AG04449 (cell line): ENCODE measurements at places on chromosomes 16 and 17.

- DNase-seq: no peak
These were observed 1.2 kb downstream of the SCPEP1 start for GRCh38 chr17:56979091-56979480.

GRCh38 chr16:12097523-12098428 is 121.2 kb downstream of the SNX29 start:
- no peak for DNase-seq

DNA sequence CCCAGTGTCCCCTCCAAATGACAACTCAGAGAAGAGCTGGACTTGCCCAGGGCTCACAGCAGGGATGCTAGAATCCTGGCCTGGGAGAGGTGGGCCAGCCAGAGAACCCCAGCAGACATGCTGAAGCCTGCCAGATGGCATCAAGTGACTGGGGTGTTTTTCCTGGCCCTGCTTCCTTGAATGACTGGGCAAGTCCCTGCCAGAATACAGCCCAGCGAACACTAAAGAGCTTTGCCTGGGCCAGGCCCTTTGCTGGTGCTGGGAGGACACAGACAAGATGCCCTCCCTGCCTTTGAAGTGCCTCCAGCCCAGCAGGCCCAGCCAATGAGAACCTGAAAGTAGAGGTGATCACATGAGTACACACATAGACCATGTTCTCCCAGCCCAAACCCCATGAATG is 11.5 kb downstream of the ZNF319 start:
- no peak for DNase-seq

DNA sequence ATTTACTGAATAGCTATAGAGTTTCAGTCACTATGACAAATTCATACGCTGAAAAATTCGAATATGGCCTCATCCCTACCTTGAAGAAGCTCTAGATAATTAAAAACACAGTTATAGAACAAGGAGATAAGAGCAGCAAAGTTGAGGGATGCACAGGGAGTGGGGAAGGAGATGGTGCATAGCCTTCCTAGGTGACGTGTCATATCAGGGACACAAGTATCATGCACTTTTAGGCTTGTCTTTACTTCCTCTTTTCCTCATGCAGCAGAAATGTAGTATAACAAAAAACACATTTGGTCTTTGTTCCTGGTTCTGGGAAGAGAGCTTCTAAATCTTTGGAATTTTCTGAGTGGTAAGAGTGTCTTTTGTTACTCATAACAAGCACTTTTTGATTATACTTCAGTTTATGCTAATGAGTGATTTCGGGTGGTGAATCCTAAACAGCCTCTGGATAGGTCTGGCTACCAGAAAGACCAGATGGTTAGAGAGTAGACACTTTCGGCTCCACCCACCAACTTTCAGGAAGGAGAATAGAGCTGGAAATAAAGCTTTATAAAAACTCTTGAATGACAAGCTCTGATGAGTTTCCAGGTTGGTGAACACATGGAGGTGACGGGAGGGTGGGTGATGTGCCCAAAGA is 341.4 kb downstream of the UTP18 start:
- DNase-seq: no peak

DNA sequence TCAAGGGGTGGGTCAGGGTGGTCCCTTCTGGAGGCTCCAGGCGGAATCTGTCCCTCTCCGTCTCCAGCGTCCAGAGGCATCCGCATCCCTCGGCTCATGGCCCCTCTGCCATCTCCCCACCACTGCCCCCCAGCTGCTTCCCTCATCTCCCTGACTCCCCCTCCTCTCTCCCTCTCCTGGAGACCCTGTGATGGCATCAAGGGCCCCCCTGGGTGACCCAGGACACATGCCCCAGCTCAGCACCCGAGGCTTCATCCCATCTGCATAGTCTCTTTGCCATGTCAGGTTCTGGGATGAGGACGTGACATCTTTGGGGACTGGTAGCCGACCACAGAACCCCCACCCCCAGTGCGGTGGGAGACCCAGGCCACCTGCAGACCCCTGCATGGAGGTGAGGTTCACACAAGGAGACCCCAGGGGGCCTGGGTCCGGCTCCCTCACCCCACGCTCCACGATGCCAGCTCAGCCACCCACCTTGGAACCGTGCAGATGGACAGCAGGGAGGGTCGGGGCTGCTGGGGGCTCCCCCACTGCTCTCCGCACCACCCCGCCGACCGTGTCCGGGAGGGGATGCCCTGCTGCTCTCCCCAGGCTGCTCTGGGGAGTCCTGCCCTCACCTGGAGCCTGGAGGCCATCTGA is 3.8 kb downstream of the SECTM1 start:
- no peak for DNase-seq

GRCh38 chr16:23064639-23065038 is 84.6 kb downstream of the USP31 start:
- no peak for DNase-seq

DNA sequence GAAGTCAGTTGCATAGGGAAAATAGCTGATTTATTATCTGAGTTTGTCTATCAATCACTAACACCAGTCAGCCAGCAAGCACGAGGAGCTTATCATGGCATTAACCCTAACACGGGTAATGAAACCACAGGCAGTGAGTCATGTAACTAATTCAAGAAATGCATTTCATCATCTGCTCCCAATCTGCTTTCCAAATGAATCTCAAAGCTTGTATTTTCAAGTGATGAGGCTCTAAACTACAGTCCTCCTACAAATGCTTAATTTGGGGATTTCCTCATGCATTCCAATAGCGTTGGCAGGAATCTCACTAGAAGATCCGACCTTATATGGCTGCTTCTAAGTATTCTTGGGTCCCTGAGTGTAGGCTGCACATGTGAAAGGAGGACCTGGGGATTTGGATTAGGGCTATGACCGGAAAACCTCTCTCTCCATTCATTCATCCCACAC is 118.4 kb upstream of the HSBP1 start:
- peak; percentile 98 for DNase-seq
